ENCODE measurements at places on chromosomes 3 and 15.

DNA sequence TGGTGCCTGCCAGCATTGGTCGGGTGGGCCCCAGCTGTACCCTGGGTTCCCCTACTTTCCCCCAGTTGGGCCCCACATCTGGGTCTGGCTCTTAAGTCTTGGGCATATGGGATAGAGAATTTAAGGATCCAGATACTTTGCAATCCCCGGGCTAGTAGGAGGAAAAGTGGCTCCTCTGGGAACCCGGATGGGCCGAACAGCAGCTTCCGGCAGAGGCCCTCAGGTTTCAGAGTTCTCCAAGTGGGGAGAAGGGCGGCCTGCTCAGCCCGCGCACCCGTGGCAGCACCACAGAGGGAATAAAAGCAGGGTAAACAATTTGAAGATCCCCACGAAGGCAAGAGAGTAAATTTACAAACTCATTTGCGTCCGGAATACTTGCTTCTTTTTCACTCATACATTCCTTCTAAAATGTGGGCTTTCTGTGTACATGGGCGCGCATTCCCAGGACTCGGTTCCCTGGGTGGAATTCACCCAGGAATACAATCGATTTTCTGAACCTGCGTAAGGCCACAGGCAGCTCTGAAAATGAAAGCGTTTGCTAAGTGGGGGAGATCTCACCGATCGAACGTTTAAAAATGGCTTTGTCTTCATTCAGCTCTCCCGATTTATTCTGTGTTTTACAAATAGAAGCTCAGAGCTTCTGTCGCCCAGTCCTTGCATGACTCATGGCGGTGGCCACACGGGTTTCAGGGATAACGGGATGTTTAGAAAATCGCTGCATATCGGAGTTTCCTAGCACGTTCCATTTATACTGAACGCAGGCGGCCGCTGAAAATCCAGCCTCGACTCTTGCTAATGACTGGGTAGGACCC lies 74.0 kb upstream of the POLG start:
- no peak for DNase-seq

DNA sequence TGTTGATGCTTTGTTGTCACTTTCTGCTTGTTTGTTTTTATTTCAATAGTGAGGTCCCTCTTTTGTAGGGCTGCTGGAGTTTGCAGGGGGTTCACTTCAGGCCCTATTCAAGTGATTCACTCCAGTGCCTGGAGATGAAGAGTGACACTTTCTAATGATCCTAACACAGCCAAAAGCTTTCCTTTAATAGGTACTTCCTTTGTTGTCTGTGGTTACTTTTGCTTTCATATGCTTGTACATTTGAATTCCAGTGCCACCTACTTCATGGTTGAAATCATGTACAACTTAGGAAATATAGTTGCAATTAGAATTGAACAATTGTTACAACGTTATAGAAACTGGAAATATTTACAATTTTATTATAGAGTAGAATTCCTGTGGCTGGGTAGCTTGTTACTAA lies 466.8 kb upstream of the EPHA3 start:
- DNase-seq: no peak

GRCh38 chr3:129690406-129690805 lies 83.9 kb upstream of the PLXND1 start:
- DNase-seq: peak; percentile 70

DNA sequence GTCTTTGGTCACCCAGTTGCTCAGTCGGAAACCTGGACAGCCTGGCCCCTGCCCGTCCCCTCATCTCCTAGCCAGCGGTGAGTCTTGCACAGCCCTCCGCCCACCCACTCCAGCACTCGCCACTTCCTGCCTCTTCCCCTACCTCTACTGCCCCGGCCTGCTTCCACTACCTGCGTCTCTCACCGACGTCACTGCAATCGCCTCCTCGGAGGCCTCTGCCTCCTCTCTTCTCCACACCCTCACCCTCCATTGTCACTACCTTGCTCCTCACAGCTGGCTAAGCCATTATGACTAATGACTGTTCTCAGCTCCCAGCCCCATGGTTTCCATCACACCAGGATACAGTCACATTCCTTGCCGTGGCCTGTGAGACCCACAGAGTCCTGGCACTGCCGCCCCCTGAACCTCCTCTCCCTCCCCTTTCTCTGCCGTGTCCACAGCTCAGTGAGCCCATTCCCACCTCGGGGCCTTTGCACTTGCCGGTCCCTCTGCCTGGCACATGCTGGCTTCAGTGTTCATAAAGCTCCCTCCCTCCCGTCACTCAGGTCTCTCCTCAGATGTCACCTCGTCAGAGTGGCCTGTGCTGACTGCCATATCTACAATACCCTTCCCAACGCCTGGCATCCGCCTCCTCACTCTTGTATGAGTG lies 104.8 kb downstream of the FBLN2 start:
- DNase-seq: no peak

- no peak for DNase-seq
Observed at GRCh38 chr15:94168250-94168649, 63.1 kb upstream of the MCTP2 start.

DNA sequence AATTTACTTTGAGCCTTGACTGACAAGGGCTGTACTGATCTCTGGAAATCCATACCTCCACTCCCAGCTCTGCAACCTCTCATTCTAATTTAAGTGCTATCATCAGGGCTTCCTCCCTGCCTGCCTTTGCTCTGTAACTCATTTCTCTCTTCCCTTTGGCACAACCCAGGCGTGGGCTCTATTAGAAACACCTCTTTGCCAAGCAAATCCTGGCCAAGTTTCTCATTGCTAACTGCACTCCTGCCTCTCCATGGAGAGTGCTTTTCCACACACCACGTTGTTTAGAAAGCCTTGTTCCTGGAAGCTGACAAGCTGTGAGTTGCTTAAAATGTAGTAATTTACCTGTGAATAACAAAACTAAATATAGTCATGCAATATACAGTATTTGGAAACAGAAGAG lies 20.1 kb upstream of the FSTL1 start:
- DNase-seq: no peak
